ENCODE measurements at places on chromosomes 12 and 14. TPM values are rescaled to one million over a fixed set of nuclear protein-coding genes. Genes with fewer than 3 reads are reported as not detected.

GRCh38 chr12:71195338-71195896 lies 37.6 kb upstream of the TSPAN8 start:
- no peak for DNase-seq

GRCh38 chr12:114608509-114608908 lies 75.5 kb downstream of the TBX3 start:
- DNase-seq, result no peak

DNA sequence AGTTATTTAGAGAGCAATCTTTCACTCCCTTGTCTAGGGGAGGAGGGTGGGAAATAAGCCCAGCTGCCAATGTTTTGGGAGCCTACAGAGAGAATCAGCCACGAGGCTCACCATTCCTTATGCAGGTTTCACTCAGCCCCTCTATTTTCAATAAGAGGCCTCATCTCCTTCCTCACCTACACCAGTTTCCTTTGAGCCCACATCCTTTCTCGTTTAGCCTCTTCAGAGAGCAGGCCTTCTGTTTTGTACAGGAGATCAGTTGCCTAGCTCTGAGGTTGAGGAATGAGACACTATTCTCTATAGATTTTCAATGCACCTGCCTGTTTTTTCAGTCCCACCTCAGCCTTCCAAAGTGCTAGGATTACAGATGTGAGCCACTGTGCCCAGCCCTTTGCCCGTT lies 17.9 kb downstream of the SNAPC1 start:
- no peak for DNase-seq

DNAH10 gene
- polyA plus RNA-seq, result 4.1 TPM

GLIPR1L2 gene
- polyA plus RNA-seq, result 4.0 TPM

Measured in right renal cortex interstitium (tissue), 3 donors.